ENCODE measurements at places on chromosomes 1 and 21.

DNA sequence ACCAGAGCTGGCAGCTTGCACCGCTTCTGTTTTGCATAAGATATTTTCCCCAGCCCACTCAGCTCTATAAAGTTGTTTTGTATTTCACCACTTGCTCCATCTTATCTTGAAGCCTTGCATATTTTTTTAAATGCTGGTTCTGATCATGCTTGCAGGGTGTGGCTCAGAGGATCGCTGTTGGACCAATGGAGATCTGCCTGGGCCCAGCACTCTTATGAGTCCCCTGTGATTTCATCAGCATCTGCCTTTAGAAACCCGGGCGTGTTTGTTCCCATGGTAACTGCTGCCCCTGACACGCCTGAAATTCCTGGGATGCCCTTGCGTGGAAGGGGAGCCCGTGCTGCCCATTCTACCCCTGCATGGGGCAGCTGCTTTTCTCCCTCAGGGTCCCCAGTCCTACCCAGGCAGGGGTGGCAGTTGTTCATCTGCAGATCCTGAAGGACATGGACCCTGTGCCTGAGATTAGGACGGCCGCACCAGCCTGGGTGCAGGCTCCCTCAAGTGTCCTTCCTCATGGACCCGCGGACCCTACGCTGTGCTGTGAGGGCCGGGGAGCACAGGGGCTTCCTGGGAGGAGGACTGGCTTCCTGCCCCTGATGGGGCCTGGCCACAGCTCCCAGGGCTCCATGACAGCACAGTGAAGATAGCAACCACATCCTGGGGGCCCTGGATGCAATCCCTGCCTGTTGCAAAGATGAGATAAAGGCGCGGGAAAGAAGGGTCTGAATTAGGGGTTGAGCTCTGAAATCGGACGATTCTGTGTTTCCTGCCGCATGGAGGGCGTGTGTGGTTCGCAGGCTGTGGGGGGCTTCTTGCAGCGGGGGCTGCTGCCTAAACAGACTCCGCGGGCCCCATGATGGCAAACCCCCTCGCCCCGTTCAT lies 226.5 kb downstream of the SDCCAG8 start:
- DNase-seq = no peak

- no peak for DNase-seq
These were observed 64.2 kb upstream of the CYYR1 start for GRCh38 chr21:26637201-26637745.

GRCh38 chr1:171742577-171742922 lies 685 bp upstream of the VAMP4 start:
- no peak for DNase-seq

- no peak for DNase-seq
These were observed 47.6 kb downstream of the RHOU start for GRCh38 chr1:228782662-228783417.

DNA sequence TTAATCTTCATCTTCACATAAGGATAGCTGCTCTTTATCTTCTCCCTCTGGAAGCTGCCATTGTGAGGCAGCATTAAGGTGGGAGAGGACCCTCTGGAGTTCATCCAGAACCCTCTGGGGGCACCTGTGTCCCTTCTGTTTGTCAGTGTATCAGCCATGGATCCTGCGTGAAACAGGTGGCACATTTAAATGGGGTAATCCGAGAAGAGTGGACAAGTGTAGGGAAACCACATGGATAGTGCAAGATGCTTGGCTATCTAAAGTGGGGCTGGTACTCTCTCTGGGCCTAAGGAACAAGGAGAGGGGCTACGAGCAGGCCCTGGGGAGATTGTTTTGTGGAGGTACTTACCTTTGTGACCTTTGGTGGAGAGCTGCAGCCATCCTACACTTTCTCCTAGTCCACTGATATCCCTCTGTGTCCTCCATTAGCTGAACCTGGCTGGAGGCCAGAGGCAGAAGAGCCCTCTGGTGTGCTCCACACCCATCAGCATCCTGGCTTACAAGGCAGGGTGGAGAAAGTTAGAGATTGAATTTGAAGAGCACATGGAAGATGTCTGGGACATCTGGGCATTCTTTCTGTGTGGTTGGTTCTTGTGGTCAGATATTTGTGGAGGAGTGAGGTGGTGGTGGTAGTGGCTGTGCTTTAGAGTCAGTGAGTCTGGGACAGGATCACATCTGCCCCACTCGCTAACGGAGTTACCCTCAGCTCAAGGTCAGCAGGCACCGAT lies 117.7 kb downstream of the FGGY start:
- no peak for DNase-seq

- DNase-seq = no peak
These were observed 644.0 kb downstream of the PTPRC start for GRCh38 chr1:199282751-199283305.

- no peak for DNase-seq
These were observed 43.4 kb downstream of the URB1 start for GRCh38 chr21:32349333-32349944.

DNA sequence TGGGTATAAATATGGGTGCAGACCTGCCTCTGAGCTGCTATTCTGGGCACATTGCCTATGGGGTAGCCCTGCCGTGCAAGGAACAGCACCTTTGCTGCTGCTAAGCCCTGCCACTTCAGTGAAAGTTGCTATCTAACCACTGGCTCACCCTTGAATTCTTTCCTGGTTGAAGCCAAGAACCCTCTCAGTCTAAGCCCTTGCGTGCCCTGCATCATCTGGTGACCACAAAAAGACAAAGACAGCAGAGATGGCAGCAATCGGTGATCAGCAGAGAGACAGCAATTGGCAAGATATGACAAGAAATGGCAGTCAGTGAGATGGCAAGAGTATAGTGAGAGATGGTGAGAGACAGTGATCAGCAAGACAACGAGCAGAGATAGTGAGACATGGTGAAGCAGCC lies 418.3 kb downstream of the MATN1 start:
- DNase-seq = no peak

- no peak for DNase-seq
These were observed 1.0 kb upstream of the PPIH start for GRCh38 chr1:42657201-42657600.

DNA sequence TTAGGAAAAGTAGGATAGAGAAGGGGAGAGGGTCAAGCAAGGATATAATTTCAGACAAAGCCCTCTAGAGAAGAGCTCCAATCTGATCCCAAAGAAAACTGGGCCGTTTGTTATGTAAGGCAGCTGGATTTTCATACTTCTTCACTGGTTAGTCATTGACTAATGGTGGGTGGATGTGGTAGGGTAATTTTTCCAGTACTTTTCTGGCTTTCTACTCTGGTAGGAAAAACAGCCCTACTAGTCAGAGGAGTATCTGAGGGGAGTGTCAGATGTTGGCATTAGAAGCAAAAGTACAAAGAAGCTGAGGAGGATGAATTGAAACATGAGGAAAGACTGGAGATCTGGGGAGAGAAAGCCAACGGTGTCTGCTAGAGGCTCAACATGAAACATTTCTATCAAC lies 145.3 kb downstream of the TNFSF18 start:
- DNase-seq = no peak

DNA sequence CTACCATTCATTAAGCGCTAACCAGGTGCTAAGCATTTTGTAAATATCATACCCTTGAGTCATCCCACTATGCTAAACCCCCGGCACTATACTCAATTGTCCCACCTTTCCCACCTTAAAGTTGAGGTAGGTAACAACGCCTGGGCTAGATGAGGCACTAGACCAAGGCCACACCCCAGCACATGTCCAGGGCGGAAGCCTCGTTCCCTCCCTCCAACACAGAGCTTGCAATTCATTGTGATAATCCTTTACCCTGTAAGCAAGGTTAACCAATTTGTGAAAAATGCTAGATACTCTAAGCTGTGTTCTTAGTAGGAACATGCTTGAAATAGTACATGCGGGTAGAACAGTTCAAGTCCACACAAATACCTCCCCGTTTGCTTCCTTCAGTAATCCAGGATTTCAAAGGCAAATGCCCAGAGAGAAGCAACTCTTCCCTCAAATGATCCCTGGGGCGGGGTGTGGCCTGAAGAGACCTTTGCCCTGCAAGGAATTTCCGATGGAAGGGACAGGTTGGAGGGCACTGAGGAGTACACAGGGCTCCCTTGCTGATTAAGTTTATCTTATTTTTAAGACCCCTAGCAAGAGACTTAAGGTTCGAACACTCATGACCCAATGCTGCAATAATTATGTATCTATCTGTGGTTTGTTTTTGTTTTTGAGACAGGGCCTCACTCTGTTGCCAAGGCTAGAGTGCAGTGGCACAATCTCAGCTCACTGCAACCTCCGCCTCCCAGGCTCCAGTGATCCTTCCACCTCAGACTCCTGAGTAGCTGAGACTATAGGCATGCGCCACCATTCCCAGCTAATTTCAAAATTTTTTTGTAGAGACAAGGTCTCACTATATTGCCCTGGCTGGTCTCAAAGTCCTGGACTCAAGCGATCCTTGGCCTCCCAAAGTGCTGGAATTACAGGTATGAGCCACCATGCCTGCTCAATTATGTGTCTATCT lies 2.6 kb downstream of the RSPH1 start:
- DNase-seq = no peak

GRCh38 chr21:31473685-31474345 lies 129.8 kb upstream of the TIAM1 start:
- DNase-seq = no peak

- no peak for DNase-seq
These were observed 2.4 kb downstream of the PEAR1 start for GRCh38 chr1:156895927-156896326.

DNA sequence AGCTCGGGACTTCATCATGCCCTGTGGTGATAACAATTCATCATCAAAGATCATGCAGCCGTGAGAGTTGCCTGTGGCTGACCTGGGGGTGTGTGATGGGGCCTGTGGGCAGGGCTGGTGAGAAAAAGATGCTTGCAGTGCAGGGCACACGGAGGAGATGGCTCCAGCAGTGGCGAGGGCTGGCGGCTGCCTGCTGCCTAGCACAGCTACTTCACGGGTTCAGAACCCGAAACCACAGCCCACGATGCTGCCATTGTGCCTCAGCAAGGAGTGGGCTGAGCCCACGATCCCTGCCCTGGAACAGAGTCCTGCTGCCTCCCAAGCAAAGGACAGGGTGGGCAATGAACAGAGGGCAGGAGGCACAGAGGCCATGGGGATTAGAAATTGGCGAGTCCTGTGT lies 631 bp upstream of the KRTAP10-9 start:
- DNase-seq = no peak

- DNase-seq = no peak
These were observed 1.7 kb upstream of the SORT1 start for GRCh38 chr1:109399326-109399957.

DNA sequence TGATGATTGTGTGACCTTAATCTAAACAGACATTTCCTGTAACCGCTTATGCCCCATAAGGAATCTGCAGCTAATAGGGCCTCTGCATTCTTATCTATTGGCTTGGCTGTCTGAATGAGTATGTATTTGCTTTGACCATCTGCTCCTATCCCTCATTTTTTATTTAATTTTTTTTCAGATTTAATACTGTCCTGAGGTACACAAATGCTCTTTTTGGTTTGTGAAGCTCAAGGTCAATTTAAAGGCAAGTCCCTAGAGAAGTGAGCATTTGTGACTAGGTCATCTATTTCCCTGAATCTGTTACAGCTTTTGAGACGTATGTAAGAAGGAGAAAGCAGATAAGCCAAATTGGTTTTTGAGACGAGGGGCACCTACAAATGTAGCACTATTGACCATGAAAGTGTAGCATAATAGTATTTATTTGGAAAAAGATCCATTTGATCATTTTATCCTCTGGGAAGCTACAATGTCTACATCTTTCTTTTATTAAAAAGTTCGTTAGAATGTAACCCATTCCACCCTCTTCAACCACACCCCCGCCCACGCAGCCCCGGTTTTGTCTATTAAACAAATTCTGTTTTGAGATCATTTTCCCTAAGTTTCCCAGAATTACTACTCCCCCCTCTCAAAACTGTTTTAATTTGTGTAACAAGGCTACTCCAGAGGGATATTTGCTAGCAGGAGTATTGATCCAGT lies 69.2 kb upstream of the HSPA13 start:
- DNase-seq = no peak

DNA sequence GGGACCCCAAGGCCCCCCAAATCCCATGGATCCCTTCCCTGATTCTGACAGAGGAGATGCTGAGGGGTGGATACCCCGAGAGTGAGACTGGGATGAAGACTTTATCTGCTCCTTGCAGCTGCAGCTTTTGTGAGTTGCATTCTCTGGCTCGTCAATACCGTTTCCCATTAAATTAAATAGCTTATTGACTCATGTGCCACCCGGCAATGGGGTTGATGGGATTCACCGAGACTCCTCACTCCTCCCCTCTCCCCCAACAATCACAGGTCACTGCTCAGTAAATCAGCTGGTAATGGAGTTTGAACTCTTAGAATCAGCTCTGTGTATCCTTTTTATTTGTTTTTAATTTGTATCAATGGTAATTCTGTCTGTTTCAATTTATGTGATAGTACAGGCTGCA lies 337.5 kb upstream of the PLXNA2 start:
- no peak for DNase-seq

DNA sequence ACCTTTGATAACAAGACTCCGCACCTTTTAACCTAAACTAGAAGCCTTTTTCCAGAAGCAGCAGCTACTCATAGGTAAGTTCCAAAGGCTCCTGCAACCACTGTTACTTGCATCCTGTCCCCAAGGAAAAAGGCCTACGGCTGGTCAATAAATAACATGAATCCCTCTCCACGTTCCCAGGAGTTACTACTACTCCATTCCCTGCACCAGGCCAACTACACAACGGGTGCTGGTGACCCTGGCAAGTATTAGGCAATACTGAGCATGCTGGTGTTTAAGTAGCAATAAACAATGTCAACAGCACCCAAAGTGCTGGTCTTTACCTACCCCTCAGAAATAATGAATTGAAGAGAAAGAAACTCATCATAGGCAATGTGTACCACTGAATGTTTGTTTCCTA lies 7.7 kb downstream of the GNG12 start:
- DNase-seq = no peak

DNA sequence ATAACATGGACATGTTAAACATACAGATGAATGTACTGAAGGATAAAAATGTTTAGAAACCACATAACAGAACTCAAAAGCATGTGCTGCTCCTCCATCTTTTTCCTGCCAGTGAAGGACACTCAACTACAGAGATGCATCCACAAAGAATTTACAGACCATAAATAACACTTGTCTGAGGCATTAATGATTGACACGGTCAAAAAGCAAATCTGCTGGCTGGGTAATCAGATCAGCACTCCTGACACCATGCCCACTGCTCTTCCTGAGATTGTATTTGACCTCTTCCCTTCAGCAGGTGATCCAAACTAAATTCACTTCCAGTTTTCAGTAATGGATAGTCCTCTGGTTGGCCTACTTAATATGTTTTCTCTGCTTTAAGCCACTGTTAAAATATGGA lies 6.6 kb downstream of the CREG1 start:
- no peak for DNase-seq

- DNase-seq = no peak
These were observed 16.2 kb upstream of the SLC2A1 start for GRCh38 chr1:42974767-42975437.

DNA sequence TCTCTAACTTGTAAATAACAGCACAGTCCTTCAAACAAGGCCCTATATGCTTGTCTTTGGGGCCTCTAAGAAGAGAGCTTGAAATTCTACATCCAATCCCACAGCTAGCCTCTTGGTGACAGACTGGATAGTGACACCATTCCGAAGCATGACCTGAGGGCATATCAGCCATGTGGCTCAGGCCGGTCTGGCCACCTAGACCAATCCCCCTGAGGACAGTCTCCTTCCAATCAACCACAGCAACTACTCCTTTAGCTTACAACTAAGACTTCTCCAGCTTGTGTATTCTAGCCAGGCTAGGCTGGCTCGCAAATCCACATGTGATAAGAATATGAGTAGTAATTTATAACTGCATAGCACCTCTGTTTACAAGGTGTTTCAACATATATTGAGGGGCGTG lies 14.0 kb downstream of the BCAR3 start:
- DNase-seq = no peak
